Stimulated activated CD4-positive, alpha-beta T cell treated with anti-CD3 and anti-CD28 coated beads, Interleukin-12 subunit alpha, Interleukin-12 subunit beta, amount 100 ng/mL, for 24 hours (primary cell): ENCODE measurements at places on chromosomes 5 and 9.

- DNase-seq: no peak
These were observed 21.8 kb upstream of the NINJ1 start for GRCh38 chr9:93155716-93156474.

- DNase-seq: no peak
These were observed 19.5 kb downstream of the RALGDS start for GRCh38 chr9:133101356-133102189.

DNA sequence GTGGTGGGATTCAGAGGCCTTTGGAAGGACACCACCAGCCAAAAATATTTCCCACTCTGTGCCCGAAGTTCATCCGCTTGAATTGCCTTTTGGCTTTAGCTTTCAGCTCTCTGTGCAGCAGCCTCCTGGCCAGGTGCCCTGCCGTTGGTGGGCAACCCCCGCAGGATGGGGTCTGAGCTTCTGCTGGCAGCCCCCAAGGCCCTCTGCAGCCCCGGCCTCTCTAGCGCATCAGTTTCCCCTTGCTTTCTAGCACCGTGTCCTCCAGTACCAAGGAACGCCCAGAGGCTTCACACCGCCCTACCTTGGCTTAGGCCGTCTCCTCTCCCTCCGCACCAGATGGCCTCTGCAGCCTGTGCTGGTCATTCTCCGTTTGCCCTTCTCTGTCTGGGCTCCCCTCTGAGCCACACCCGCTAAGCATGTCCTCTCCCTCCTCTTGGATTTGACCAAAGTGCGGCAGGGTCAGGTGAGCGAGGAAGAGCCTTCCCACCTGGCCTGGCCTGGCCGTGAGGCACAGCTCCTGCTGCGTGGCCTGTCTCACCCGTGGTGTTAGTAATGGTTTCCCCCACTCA is 4.2 kb upstream of the TSC1 start:
- no peak for DNase-seq

- DNase-seq: no peak
These were observed 82.2 kb upstream of the GABRP start for GRCh38 chr5:170701334-170701733.

DNA sequence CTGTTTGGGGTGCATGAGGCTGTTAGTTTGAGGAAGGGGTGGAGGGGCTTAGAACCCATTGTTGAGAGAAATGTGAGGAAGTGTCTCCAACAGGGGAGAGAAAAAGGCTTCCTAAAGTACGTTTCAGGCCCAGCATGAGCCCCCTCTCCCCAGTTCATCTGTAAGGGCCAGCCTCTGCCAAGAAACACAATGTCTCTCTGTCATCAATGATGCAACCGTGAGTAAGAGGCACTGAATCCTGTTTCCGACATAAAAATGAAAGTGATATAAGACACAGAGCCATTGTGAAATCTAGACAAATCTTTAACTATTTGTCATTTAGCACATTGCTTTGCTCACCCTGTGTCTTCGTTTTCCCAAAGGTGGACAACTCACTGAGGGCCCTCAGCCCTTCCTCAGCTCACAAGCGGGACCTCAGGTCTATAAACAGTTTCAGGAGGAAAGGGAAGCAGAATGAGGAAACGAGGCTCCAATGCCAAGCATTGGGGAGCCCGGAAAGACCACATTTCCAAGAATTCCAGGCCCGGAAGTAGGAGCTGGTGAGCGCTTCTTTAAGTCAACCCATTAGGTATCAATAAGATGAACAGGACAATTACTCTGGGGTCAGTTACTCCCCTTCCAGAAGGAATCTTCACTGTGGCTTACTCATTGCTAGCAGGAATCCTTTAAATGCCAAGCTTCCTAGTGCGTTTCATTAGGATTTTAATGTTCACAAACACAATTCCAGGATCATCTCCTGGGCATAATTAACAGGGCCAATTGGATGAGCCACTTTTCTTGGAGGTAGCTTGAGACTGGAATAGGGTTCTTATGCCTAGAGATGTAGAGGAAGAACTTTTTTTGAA is 59.0 kb upstream of the KLF4 start:
- no peak for DNase-seq

DNA sequence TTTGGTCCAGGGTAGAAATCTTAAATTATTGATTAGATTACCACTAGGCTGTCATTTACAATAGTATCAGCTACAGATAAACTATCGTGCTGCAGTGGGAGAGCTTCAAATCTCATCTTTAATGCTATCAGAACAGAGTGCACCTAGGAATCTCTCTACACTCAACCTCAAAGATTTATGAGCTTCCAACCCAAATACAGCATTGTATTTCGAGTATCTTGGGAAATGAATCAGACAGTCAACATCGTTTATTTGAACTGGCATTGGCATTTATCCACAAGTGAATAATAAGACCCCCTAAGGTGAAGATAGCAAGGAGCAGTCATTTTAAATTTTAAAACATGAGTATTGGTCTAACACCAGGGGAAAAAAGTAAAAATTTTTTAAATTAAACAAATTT is 1203.2 kb downstream of the CDH12 start:
- no peak for DNase-seq
